ENCODE measurements at places on chromosomes 4 and X. TPM values are rescaled to one million over a fixed set of nuclear protein-coding genes. Genes with fewer than 3 reads are reported as not detected.

FREM3 gene
- polyA plus RNA-seq, result 0.35 TPM

MID2 gene
- 1.9 TPM for polyA plus RNA-seq

FAM156A gene
- polyA plus RNA-seq, result 66.6 TPM

TEX28 gene
- not detected for polyA plus RNA-seq

HPGD gene
- 18.7 TPM for polyA plus RNA-seq

FOXR2 gene
- not detected for polyA plus RNA-seq

TMEM164 gene
- 12.5 TPM for polyA plus RNA-seq

CAPN6 gene
- 0.46 TPM for polyA plus RNA-seq

Data from neural cell (in vitro differentiated cells).